Activated CD4-positive, alpha-beta T cell treated with anti-CD3 and anti-CD28 coated beads for 24 hours (primary cell): ENCODE measurements at places on chromosomes 3 and 15.

DNA sequence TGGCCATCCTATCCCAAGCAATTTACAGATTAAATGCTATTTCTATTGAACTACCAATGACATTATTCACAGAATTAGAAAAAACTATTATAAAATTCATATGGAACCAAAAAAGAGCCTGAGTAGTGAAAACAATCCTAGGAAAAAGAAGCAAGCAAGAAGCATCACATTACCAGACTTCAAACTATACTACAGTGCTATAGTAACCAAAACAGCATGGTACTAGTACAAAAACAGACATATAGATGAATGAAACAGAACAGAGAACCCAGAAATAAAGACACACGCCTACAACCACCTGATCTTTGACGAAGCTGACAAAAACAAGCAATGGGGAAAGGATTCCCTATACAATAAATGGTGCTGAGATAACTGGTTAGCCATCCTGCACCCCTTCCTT lies 152.2 kb downstream of the TNIK start:
- no peak for DNase-seq

GRCh38 chr3:119357190-119357589 lies 63.0 kb downstream of the ARHGAP31 start:
- DNase-seq: no peak

DNA sequence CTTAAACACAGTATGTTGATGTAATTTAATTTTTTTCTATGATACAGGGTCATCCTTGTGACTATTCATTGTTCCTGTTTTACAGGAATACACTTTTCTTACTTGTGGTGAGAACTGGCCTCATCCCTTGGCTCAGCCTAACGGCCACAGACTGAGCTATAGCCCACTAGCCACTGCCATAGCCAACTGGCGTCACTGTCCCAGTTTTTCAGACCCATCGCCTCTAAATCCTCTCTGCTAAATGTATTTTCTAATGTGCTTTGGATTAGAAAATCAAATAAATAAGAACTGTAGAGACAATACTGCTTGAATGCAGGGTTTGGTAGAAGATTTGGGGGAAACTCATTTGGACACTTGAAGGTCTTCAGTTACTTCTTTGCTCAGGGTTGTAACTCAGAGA lies 113.1 kb downstream of the TIGIT start:
- DNase-seq: no peak

DNA sequence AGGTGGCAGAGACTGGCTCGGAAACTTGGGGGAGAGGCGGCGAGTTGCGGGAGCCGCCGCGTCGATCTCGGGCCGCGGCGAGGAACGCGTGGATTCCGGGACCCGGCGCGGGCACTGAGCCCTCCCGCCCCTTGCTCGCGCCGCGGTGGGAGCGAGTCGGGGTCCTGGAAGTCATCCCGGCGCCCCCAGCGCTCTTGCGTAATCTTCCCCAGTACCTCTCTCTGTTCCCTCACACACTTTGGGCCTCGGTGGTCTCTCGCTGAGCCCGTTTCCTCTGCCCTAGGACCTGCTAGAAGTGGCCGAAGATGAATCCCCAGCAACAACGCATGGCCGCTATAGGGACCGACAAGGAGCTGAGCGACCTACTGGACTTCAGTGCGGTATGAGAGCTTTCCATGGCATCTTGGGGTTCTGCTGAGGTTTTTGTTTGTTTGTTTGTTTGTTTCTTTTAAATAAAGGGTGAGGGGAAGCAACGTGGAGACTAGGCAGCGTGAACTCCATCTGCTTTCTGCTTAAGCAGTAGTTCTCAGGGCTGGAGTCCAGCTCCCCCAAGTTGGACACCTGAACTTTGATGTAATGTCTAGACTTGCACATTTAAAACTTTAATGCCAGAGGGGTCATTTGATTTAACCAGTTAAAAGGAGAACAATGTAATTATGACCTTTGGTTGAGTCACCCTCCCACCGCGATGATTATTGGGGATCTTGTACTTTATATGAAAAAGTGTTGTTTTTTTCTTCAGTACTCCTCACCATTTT lies 1.3 kb downstream of the TCF12 start:
- peak; percentile 6 for DNase-seq

DNA sequence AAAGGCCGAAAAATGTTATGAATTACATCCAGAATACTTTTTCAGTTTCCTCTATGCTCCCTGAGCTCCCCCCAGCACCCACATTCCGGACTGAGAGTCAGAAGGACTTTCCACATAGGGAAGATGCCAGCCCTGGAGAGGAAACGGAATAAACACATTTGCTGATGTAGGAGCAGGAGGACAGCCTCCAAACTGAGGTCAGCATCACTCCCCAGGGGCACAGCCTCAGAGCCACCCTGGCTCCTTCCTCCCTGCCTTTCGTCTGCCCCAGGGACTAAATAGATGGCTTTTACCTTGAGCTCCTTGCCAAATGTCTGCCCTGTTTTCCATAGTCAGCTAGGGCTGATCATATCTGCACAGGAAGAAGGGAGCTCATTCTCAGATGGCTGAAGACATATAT lies 22.6 kb upstream of the SLCO2A1 start:
- DNase-seq: no peak

GRCh38 chr3:48599077-48599501 lies 4.0 kb upstream of the COL7A1 start:
- DNase-seq: no peak

DNA sequence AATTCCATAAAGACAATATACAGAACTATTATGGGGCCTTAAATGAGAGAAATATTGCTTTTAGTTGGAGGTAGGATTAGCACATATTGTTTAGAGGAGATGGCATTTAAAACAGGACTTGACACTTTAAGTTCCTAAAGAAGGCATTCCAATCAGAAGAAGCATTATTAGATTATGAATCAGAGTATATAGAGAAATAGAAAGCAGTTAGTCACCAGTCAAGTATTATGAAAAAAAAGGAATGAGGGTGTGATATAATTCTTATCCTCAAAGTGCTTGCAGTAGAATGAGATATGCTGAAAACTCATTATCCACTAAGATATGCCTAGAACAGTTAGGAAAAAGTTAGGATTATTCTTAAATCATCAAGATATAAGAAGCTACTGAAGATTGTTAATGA lies 456.2 kb downstream of the ZNF385D start:
- no peak for DNase-seq

DNA sequence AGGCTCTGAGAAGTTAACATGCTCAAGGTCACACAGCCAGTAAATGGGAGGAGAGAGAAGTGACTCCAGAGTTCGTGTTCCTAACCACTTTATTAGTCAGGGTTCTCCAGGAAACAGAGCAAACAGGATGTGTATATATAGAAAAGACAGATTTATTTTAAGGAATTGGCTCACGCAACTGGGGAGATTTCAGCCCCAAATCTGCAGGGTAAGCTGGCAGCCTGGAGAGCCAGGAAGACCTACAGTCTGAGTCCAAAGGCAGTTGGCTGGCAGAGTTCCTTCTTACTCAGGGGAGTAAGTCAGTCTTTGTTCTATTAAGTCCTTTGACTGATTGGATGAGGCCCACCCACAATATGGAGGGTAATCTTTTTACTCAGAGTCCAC lies 118.2 kb upstream of the PROK2 start:
- DNase-seq: no peak

- no peak for DNase-seq
Observed at GRCh38 chr3:23161896-23162570, 41.1 kb upstream of the UBE2E2 start.
